ENCODE measurements at places on chromosomes 7 and 10.

DNA sequence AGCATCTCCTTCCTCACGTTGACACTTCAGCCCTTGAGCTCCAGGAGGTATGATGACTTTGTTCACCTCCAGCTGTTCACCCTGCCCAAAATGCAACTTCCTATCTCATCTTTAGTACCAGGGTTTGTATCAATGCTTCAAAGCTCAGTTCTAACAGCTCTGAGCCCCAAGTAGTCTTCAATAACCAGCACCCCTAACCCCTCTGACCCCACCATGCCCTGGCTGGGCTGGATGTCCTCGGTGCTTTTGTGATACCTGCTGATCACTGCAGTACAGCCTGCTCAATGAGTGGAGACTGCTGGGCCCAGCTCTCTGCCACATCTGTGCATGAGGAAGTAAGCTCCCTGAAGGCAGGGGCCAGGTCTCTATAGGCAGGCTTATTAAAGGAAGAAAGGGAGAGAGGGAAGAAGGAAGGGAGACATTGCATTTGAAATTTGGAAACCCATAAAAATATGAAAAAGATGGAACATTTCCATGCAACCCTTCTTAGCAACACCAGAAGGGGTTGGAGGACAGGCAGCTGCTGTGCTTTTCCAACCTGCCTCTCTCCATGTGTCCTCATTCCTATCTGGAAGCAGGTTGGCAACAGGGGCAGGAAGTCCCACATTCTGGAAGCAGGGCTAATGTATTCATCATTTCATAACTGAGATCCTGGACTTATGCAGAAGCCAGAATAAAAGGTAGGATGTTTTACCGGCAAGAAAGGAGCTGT, 756.1 kb downstream of the GRID1 start:
- DNase-seq = no peak

- DNase-seq = no peak
These were observed 220.0 kb upstream of the ZNF804B start for GRCh38 chr7:88539518-88539917.

DNA sequence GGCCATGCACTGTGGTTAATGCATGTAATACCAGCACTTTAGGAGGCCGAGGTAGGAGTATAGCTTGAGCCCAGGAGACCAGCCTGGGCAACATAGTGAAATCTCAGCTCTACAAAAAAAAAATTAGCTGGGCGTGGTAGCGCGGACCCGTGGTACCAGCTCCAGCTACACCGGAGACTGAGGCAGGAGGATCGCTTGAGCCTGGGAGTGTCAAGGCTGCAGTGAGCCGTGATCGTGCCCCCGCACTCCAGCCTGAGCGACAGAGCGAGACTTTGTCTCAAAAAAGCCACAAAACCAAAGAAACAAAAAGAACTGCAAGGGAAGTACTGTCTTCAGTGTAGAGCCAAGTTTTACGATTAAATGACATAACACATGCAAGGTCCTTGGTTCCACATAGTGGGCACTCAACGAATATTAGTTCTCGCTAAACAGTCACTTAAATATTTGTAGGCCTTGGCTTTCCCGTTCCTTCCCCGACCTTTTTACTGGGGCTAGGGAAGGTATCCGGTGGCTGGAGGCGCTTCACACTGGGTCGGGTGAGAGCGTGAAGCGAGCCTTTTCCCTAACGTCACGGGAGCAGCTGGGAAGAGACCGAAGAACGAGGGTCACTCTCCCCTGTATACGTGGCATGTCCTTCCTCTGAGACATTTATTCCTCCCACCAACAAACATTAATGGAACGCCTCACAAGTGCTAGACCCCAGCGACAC, 993 bp upstream of the SND1 start:
- no peak for DNase-seq

GRCh38 chr10:128908099-128908498, 558.9 kb upstream of the MGMT start:
- DNase-seq = no peak

GRCh38 chr10:111972109-111972508, 211.5 kb downstream of the GPAM start:
- no peak for DNase-seq

DNA sequence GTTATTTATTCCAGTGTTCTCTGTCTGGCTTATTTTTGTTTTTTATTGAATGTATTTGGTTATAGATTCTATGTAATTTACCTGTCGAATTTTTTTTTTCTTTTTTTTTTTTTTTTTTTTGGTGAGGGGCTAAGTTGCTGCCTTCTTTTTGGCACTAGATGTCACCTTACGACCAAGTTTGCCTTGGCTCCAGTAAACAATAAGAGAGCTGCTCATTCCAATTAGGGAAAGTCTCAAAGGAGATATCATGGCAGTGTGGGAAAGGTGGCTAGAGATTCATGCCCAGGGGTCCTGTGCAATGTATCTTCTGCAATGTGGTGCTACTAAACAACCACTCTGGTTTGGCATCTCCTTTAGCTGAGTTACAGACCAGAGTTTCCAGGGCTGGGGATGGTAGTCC, 84.0 kb downstream of the PTPN20 start:
- no peak for DNase-seq

- no peak for DNase-seq
These were observed 73.4 kb downstream of the CDK14 start for GRCh38 chr7:90669492-90669891.
